ENCODE measurements at places on chromosomes 11 and 22.
A peak's percentile ranks its signal among the peaks of the same experiment; 100 is the strongest.

- DNase-seq: no peak
Observed at GRCh38 chr11:112382561-112382960, 121.9 kb upstream of the PLET1 start.

DNA sequence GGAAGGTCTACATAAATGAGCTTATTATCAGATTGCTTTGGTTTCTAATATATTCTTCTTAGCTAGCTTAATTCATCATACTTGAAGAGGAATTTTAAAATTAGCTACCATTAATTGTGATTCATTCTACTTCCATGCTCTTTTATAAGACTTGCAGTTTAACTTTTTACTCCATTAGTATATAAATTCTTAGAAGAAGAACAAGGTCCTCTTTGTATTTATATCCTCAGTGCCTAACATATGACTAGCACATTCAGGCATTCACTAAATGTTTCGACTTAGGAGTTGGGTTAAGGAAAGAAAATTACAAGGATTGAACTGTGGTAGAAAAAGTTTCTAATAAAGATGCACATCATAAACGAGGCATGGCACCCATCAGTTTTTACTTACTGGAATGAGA is 1135.5 kb downstream of the JRKL start:
- DNase-seq: no peak

GRCh38 chr11:64864473-64865285 is 13.7 kb downstream of the EHD1 start:
- no peak for DNase-seq

- DNase-seq: no peak
Observed at GRCh38 chr11:26936109-26936508, 57.8 kb upstream of the FIBIN start.

DNA sequence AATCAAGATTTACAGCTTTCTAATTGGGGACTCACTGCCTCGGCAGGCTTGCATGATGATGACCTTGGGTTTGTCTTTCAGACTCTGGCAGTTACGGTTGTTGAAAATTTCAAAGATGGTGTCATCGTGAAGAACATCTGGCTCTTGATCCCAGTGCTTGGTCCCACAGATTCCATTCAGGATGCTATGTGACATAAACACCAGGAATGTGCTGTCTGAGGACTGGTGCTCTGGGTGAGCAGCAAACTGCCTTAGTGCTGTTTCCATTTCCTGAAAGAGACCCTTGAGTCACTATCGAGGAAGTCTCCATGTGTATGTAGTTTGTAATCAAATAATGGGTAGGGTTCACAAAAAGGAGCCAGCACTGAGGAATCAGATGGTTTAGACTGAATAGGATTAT is 7.1 kb downstream of the CASP12 start:
- no peak for DNase-seq

DNA sequence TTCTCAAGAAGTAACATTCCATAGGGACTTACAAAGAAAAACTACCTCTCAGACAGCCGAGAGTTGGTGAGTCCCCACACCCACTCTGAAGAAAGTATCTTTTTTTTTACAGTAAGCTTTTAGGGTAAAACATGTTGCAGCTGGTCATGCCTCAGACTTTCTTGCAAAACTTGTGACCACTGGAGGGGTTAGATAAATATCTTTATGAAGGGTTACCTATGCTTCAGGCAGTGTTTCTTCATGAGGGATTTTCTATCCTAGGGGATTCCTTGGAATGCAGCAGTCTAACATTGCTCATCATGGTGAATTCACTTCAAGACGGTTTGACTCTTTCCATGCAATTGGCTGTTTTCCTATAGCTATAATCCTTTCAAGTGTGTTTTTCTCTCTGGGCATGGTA is 20.8 kb upstream of the SNX19 start:
- DNase-seq: no peak

DNA sequence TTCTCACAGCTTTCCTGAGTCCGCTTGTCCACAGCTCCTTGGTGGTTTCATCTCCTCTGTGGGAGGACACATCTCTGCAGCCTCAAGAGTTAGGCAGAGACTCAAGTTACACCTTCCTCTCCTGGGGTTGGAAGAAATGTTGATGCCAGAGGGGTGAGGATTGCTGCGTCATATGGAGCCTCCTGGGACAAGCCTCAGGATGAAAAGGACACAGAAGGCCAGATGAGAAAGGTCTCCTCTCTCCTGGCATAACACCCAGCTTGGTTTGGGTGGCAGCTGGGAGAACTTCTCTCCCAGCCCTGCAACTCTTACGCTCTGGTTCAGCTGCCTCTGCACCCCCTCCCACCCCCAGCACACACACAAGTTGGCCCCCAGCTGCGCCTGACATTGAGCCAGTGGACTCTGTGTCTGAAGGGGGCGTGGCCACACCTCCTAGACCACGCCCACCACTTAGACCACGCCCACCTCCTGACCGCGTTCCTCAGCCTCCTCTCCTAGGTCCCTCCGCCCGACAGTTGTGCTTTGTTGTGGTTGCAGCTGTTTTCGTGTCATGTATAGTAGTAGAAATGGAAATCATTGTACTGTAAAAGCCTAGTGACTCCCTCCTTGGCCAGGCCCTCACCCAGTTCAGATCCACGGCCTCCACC is 11.7 kb downstream of the RASD2 start:
- DNase-seq: no peak

GRCh38 chr11:62457478-62457877 is 38.6 kb downstream of the SCGB1A1 start:
- DNase-seq: no peak

DNA sequence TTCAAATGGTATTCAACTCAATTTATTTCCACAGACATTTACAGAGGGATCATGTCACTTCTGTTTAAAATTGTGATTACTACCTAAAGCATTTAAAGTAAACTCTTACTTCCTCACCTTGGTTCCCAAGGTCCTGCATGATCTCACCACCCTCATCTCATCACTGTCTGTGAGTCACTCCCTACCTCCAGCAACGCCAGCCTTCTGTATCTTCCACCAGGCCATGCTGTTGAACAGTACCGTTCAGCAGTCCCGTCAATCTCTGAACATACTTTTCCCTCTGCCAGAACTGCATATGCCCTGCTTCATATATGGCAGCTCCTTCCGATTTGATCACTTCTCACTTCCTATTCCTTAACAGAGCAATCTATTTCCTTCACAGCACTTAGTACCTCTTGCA is 2.0 kb downstream of the FBXO3 start:
- no peak for DNase-seq

DNA sequence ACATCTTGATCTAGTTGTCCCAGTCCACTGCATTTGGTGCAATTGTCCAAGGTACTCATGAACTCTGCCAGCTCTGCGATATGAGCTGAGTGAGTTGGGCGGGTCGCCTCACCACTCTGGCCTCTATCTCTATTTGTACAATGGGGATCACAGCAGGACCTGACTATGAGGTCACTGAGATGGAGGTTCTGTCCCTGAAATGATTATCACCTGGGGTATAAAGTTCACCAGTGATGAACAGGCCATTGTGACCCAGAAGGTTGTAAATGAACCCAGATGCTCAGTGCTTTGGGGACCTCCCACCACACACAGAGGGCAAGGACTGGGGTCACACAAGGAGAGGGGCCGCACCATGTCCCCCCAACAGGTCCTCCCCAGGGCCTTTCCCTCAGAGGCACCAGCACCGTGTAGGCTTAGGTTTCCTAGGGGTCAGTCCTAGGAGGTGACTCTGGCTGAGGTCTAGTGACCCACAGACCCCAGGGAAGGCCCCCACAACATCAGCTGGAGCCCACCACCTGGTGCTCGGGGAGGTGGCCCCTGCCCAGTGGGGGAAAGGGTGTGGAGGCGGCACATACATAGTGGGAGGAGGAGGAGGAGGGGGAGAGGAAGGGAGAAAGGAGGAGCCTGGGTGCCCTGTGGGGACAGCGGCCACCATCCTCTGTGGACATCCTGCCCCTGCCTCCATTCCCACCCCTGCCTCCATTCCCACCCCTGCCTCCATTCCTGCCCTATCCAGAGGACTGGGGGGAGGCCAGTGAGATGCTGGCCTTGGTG is 25.0 kb upstream of the IGLL1 start:
- DNase-seq: no peak

DNA sequence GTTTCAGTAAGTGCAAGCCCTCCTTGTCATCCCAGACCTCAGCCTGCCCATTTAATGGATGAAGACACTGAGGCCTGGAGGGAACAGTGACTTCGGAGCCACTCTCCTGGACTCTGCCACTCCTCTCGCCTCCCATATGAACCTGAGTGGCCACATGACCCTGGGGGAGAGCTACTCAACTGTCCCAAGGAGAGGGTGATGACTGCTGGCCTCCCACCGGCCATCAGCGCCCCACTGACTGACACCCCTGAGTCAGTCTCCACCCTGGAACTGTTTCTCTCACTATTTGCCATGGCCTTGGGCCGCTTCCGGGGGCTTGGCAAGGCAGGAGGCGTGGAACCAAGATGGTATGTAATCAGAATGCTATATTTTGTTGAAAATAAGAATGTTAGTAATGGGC is 17.1 kb downstream of the LRP5 start:
- no peak for DNase-seq

DNA sequence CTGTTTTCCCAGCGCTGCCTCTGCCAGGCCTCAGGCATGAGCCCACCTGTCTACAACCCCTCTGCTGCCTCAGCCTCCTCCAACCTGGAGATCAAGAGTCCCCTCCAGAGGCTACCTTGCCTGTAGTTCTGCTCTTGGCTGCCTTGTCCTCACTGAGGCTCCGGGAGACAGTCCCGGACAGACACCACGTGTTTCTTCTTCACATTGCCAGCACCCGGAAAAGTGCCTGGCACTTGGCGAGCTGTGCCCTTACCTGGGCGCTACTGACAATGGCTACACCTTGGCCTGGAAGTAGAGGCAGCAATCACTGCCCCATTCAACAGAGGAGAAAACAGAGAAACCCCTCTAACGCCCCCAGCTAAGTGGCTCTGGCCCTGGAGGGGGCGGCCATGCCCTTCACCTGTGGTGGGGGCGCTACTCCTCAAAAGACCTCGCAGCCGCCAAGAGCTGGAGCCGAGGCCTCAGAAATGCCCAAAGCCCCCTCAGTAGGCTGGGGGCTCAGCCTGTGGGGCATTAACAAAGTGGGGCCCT is 3.0 kb upstream of the NAP1L4 start:
- no peak for DNase-seq

DNA sequence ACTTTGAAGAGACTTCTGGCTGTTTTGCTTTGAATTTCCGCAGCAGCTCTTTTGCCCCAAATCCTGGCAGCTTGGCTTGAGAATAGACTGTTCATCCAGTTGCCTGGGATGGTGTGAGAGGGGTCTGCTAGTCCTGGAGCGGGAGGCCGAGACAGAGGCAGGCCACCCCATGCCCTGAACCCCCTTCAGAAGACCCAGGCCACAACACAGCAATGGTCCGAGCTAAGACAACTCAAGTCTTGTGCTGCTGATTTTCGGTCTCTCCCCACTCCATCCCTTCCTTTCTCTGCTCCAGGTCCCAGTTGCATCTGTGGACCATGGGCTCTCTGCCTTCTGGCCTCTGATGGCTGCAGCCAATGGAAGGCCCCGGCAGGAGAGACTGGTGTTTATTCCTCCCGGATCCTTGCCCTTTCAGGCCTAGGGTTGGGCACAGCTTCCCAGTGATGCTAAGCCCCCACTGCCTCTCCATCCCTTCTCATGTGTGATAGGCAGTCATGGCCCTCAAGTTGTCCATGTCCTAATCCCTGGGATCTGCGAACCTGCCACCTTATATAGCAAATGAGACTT is 31.9 kb upstream of the TP53I11 start:
- no peak for DNase-seq

DNA sequence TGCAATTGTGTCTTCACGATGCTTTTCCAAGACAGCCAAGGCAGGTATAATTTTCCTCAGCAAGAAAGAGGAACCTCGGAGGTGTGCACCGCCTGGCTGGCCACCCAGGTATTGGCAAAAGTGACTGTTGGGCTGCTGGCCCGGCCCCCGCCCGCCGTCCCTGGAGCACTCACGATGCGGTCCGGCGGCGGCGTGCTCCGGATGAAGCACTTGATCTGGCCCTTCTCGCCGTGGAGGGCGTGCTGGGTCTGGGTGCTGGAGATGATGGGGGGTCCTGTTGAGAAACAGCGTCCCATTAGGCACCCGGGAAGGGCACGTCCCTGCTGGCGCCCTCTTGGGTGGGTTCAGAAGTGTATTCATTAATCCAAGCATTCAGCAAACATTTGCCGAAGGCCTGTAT is 84.8 kb downstream of the ST3GAL4 start:
- no peak for DNase-seq

DNA sequence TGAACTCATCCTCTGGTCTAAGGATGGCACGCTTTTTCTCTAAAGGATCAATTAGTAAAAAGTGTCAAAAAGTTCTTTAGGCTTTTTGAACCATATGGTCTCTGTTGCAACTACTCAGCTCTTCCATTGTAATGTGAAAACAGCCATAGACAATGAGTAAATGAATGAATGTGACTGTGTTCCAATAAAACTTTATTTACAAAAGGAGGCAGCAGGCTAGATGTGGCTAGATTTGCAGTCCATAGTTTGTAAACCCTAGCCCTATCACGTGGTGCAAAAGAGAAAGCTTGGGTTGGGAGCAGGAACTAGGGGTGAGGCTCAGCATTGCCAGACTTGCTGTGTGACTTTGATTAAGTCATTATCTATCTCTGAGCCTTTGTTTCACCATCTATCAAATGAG is 5.4 kb upstream of the NPAS4 start:
- DNase-seq: no peak

DNA sequence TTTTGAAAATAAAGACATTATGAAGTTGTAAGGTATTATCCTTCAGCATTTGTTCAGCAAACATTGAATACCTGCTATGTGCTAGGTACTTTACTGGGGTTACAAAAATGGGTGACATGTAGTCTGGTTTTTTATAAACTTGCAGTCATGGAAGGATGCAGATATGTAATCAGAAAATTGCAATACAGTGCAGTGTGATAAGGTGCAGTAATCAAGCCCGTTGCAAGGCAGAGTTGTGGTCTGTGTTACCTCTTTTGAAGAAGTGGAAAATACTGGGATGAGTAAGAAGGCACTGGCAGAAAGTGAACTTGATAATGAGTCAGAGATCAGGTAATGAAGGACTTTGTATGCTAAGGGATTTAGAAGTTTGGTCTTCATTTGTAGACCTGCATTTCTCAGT is 8.1 kb downstream of the FBXO7 start:
- no peak for DNase-seq

DNA sequence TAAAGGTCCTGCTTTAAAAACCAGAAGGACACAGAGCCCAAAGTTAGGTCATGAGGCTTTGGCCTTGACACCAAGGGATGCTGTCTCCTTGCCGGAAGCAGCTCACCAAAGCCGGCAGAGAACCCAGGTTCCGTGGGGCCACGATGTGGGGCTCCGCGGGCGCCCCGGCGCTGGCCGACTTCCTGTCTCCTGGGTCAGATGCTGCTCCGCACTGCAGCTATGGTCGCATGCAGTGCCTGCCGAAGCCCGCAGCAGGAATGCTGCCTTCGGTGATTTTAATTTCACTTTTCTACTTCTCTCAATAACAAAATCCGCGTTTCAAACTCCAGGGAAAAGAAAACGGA is 454 bp upstream of the OTUB1 start:
- DNase-seq: peak; percentile 43
